Uterus (tissue), 4 donors: ENCODE measurements at places on chromosomes 11 and 22. TPM values are rescaled to one million over a fixed set of nuclear protein-coding genes. Genes with fewer than 3 reads are reported as not detected.

SPON1 gene
- 35.0 TPM for total RNA-seq

KLHL35 gene
- total RNA-seq: not detected

MICAL3 gene
- 50.1 TPM for total RNA-seq

CARD18 gene
- total RNA-seq: not detected

RAB39A gene
- 0.79 TPM for total RNA-seq

DNA sequence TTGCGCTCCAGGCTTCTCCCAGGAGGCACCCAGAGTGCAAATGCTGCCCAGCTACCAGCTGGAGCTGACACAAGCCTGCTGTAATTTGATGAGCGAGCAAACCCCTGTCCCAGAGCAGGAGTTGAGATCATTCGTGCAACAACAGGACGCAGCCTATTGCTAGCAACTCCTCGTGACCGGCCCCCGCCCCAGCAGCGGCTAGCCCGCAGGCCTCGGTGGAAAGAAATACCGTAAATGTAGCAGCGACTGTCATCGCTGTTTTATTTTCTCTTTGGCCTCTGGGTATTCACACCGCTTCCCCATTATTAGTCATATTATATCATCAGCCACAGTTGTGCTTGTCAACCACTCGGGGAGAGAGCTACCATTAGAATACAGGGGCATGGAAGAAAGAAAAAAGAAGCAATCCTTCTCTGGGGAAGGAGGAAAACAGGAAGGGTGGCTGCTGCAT lies 59.2 kb upstream of the ATXN10 start:
- DNase-seq: peak; percentile 32

DNA sequence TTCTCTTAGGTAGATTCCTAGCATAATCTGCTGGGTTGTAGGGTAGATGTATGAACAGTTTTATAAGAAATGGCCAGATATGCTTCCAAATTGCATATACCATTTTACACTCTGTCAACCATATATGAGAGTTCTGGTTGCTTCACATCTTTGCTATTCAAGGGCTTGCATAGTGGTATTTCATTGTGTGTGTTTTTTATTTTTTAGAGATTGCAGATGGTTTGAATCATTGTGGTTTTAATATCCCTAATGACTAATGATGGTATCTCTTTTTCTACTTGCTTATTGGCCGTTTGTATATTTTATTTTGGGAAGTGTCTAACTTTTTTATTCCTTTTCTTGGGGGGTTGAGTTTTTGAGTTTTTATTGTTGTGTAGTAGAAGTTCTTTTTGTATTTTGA lies 26.9 kb downstream of the RNF214 start:
- DNase-seq: no peak

DNA sequence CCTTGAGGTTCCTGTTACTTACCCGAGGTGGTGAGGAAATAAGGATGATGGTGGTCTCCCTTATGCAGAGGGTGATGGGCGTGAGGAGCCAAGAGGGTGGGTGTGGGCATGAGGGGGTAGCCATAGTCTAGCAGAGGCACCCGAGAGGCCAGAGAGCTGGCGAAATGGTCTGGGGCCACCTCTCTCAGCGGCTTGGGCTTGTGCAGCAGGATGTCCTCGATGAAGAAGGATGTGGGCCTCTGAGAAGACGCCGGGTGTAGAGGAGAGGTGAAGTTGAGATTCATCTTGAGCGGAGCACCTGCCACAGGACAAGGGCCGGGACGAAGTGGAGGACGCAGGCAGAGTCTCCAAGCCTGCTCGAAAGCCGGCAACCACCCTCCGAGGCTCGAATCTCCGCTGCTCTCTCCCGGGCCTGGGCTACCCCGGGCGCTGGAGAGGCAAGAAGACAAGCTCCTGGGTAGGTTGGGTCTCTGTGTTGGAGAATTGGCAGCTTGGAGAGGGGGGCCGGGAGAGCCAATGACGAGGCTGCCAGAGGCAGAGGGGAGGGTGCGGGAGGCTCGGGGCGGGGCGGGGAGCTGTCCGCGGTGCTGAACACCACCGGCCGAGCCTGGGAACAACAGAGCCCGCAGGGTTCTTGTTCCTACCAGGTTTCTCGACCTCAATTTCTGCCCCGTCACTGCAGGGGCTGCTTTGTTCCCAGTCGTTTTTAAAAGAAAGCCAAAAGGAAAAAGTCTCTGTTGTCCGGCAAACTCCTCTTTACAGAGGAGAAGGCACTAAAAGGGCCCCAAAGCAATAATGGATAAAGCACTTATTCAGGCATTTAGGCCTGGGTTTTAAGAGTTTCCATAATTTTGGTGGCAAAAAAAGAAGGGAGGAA lies at the start of gene BSX:
Gene BSX, minus strand, starts transcription at position 447 of the 877 bp plus-strand sequence. Its CDS starts 163 bp downstream, at position 284.
- no peak for DNase-seq

GRCh38 chr22:36807627-36808026 lies 9.2 kb downstream of the PVALB start:
- DNase-seq: no peak

DNA sequence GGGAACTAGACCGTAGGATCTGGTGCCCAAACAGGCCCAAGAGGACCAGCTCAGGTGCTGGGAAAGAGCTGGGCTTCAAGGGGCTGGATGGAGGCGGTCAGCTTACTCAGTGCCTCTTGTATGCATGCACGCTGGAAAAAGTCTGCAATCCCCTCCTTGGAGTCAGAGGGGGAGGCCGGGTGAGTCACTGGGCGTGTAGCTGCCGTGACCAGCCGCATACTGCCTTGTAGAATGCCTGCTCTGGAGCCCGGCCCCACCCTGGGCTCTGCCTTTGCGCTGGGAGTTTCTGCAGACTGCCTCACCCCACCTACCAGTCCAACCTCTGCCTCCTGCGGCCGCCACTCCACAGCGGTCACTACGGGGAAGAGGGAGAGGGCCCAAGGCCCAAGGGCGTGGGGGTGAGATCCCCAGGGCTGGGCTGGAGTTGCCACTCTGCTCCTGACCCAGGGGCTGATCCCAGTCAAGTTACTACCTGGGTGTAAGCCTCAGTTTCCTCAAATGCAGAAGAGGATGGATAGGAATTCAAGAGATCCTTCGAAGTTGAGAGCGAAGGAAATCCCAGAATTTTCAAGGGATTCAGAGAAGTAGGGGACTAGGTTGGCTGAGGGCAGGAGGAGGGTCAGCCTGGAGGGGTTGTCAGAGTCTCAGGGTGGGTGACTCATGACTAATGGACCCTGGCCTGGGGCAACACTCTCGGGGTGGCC lies 4.2 kb downstream of the MRGPRF start:
- DNase-seq: peak; percentile 96

DNA sequence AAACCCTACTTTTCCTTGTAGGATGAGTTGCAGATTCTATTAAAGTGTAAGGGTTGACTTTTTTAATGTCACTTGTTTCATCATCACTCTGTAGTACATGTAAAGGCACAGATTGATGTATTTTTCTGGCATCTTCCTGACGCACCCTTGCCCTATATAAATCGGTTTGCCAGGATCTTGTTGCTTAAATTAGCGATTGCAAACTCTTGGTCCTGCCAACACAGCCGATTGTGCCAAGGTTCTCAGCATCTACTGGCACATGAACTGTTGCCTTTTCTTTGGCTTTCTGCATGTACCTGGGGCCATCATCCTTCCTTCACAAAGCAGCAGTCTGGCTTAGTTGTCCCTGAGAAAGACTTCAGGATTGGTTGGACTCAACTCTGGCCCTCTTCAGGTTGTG lies 7.5 kb upstream of the LIN7C start:
- no peak for DNase-seq

- DNase-seq: peak; percentile 9
Measured at GRCh38 chr11:69912911-69913451, 93.8 kb upstream of the FGF3 start.

DNA sequence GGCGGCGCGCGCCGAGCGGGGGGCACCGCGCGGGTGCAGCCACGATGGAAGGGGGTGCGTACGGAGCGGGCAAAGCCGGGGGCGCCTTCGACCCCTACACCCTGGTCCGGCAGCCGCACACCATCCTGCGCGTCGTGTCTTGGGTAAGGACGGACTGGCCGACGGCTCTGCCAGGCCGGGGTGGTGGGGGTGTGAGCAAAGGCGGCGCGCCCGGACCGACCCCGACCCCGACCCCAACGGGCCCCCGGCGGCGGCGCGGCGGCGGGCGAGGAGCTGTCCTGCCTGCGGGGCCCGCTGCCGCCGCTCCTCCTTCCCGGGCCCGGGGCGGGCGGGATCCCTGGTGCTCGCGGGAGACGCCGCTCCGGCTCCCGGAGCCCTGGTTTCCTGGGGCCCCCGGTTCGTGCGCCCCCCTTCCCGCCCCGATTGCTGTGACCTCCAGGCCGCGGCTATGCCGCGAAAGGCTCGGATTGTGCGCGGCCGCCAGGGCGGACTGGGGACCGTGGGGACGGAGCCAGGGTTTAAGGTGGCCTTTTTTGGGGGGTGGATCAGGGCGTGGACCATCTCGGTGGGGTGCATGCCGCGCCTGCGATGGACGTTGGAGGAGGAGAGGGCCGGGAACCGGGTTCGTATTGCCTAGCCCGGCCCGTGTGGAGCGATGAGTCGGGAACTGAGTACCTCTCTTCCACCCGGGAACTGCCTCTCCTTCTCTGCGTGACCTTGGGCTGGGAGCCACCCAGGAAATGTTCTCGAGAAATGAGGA lies at the start of gene SYNGR1:
Gene SYNGR1, plus strand, starts transcription at position 25 of the 760 bp plus-strand sequence. Its CDS starts 20 bp downstream, at position 45.
- peak; percentile 42 for DNase-seq

- DNase-seq: no peak
Measured at GRCh38 chr11:99571094-99571493, 550.3 kb downstream of the CNTN5 start.

DNA sequence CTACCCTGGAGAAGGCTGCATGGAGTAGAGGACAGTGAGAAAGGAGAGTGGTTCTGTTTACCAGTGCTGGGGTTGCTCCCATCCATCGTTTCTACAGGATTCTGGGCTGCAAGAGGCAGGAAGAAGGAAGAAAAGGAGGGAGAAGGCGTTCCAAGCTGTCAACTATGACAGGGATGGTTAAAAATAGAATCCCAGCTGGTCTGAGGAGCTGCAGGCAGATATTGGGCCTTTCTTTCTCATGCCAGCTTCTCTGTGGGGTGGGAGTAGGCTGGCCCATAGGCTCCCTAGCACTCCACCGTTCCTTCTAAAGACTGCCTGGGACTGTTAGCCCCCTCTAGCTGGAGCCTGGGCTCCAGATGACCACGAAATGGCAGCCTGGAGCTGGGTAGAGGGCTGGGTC lies 13.6 kb downstream of the CCKBR start:
- DNase-seq: no peak

GRCh38 chr22:24007253-24008021 lies 2.2 kb upstream of the GSTT4 start:
- DNase-seq: no peak

DNA sequence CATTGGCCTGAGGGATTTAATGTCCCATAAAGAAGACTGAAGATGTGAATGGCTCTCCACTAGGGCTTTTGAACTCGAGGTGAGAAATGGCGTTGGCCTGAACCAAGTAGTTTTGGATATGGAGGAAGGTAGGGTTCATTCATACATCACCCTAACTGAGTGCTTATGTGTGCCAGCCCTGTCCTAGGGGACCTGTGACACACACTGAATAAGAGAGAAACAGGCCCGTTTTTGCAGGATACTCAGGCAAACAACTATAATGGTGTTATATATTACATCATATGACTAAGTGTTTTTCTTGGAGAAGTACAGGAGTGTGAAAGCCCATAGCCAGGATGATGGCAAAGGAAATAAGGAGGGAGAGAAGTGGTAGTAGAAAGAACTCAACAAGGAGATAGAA lies 368.1 kb downstream of the TMEM135 start:
- DNase-seq: no peak

DNA sequence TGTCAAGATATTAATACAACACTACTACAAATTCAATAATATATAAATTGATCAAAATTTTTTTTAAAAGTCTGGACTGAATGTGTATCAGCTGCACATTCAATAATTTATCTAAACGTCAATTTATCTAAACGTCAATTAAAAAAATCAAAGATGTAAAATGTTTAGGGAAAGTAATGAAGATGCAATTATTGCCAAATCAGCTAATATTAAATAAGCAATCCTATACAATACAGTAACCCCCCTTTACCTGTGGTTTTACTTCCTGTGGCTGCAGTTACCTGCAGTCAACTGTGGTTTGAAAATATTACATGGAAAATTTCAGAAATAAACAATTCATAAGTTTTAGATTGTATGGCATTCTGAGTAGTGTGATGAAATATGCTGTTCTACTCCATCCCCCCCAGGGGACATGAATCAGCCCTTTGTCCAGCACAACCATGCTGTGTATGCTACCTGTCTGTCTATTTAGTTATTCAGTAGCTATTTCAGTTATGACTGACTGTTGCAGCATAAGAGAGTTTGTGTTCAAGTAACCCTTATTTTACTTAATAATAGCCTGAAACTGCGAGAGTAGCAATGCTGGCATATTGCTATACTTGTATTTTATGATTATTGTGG lies 72.2 kb downstream of the CWF19L2 start:
- no peak for DNase-seq

DNA sequence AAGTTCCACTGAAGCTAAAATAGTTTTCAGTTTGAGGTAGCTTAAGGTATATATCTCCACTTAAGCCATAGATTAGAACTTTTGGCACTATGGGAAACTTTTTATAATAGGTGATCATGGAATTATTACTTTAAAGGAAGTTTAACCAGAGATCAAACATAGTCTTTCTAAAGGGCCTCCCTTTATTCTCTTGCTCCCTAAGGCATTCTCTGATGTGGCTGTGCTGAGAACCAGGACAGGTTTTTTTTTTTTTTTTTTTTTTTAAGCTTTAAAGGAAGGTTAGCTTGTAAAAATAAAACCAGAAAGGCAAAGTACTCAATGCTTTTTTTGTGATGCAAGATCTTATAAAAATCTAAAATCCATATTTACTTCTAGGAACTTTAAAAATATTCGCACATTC lies 2.9 kb upstream of the MRPL48 start:
- no peak for DNase-seq

- peak; percentile 27 for DNase-seq
Measured at GRCh38 chr22:17172029-17172833, 13.2 kb upstream of the HDHD5 start.

DNA sequence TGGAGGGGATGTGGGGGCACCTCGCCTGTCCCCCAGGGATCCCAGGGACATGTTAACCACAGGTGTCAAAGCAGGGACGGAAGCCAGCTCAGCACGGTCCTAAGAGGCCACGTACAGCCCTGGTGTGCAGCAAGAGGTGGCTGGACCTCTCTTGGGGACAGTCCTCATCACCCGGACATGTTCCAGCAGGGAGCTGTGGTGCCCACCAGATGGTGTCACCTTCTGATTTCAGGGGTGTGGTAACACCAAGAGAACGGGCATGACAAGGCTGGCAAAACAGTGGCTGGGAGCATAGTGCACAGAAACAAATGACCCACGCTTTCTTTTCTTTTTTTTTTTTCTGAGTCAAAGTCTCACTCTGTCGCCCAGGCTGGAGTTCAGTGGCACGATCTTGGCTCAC lies 25.6 kb upstream of the COMT start:
- DNase-seq: no peak

- DNase-seq: no peak
Measured at GRCh38 chr11:80782135-80782885, 1341.5 kb upstream of the TENM4 start.
